ENCODE measurements at places on chromosomes 2 and 18.

GRCh38 chr2:100054426-100054825, 88.0 kb downstream of the AFF3 start:
- DNase-seq = no peak

DNA sequence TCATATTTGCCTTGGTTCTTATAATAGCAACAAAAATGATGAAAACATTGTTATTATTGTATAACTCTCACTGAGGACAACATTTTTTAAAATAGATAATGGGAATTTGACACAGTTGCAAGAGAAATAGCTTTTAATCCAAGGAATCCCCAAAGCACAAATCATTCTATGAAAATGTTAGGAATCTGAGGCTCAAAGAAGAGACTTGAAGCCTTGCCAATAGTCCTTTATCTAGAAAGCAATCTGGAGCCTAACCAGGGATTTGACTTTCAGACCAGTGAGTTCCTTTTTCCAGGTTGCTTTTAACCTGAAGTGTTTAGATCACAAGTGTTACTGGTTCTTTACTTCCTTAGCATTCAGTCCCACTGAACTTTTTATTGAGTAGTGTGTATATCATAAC, 574.5 kb upstream of the ZEB2 start:
- no peak for DNase-seq

GRCh38 chr2:148507970-148508369, 136.6 kb upstream of the EPC2 start:
- DNase-seq = no peak

DNA sequence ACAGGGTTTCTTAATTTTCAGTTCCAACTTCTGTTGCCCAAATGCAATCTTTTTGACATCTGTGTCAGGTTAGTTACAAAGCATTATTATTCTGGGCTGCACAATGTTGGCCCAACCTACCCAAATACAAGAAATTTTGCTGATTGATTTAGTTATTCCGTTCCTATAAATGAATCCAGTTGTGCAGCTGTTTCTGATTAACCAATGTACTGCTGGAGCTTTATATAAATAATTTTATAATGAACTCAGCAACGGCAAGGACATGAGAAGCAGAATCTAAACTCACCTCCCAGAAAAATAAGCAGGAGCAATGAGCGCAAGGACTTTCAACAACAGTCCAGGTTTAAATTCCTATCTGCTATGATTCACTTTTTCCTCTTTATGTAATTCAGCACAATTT, 76.3 kb upstream of the WIPF1 start:
- DNase-seq = no peak

- no peak for DNase-seq
Measured at GRCh38 chr2:237485844-237486243, 1.2 kb upstream of the MLPH start.

DNA sequence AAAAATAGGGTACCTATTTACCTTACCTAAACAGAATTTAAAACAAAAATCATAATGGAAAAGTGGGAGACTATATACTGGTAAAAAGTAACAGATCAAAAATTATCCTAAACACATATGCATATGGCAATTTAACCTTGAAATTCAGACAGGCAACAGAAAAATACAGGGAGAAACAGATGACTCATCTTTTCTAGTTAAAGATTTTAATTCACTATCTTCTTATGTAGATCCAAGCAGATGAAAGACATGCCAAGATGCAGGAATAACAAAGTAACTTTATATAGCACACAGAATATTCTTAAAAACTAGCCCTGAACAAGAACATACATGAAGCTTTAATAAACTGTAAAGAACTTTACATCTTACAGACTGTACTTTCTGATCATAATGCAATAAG, 30.9 kb downstream of the PRPF40A start:
- no peak for DNase-seq

DNA sequence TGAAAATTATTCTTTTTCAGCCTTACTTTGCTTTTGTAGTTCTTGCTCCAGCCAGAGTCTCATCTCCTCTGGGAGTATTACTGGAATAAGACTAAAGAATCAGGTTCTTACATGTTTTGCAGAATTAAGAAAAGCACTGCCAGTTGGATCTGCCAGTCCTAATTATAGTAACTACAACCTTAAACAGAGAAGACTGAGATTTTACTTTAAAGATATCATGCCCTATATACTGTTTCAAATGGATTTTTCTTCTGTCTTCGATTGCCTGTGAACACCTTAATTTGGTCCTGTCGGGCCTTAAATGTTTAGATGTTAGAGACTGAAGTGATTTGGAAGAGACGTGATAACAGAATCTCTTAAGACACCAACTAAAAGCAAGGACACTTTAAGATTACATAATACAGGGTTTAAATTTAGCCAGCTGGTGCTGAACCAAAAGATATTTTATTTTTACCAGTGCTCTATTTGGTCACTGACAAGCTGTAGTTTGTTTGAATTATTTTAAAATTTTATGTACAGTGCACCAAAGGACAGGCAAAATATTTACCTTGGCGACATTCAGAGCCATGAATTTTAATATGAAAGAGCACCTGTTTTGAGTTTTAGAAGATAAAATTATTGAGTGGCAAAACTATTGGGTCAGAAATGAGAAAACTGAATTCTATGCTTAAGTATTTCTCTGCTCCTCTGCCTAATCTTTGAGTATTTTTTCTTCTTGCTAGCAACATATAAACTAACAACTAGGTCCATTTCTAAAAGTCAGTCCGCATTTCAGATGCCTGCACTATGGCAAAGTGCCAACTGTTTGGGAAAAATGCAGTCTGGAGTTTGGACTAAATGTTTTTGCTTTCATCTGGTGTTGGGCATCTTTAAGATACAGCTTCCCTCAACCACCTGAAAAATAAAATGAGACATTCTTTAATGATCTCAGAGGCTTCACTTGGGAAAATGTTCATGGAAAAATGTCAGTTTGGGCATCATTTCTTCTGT, 300.0 kb downstream of the XIRP2 start:
- no peak for DNase-seq

- no peak for DNase-seq
Measured at GRCh38 chr18:22106536-22107292, 62.7 kb upstream of the GATA6 start.

DNA sequence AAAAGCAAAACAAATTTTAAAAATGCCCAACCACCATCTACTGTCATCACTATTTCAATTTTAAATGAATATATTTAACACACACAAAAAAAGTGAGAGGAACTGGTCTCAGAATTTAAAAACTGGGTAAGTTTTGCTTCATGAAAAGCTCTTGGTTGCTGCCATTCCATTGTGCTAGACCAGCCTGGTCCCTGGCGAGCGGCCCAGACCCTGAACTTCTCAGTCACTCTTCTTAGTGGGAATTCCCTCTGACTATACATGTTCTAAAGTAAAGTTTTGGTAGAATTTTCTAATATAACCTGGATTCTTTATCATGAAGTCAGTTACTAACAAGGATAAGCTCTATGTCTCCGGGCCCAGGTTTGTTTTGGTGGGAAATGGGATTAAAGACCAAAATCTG, 34.8 kb upstream of the TMEM177 start:
- no peak for DNase-seq

DNA sequence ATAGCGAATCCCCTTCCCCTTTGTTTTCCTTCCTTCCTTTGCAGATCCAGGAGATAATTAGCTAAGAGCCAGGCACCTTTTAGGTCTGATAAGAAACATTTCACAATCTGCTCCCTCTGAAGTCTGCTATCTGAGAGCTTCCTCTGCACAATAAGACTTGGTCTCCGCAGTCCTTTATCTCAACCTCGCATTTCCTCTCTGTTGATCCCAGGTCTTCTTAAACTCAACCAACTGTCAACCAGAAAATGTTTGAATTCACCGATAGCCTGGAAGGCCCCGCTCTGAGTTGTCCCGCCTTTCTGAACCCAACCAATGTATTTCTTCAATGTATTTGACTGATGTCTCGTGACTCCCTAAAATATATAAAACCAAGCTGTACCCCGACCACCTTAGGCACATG, 78.4 kb upstream of the CTDP1 start:
- DNase-seq = no peak

DNA sequence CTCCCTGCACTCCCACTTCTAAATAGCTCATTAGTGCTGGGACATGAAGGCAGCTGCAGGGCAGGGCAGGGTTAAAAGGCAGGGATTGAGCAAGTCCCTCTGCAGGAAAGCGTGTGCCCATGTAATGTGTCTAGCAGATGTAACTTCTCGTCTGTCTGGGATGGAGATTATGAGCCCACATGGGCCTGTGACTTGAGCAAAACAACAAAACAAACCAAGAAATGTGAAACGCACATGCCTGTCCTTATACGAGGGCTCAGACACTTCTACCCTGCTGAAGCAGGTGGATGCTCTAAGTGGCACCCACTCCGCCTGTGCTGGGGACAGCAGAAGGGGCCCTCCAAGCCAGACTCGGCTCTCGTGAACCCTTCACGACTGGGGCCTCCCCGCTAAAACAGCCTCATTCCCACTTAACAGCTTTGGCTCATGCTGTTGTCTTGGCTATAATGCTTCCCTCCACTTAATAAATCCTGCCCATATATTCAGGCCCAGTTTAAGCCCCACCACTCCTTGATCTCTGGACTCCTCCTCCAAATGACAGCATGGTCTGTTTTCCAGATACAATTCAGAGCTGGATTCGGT, 40.9 kb downstream of the TMEM247 start:
- no peak for DNase-seq

DNA sequence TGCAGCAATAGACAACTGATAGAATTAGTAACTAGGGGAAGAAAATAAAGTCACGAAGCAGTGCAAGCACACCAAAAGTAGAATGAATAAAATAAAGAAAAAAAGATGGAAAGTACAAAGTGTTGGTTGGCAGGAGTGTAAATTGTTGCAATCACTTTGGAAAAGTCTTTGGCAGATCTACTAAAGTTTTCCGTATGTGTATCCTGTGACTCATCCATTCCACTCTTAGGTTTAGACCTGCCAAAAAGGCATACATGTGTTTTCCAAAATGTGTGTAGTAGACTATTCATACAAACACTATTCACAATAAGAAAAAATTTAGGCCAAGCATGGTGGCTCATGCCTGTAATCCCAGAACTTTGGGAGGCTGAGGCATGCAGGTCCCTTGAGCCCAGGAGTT, 282.1 kb upstream of the FSIP2 start:
- no peak for DNase-seq

DNA sequence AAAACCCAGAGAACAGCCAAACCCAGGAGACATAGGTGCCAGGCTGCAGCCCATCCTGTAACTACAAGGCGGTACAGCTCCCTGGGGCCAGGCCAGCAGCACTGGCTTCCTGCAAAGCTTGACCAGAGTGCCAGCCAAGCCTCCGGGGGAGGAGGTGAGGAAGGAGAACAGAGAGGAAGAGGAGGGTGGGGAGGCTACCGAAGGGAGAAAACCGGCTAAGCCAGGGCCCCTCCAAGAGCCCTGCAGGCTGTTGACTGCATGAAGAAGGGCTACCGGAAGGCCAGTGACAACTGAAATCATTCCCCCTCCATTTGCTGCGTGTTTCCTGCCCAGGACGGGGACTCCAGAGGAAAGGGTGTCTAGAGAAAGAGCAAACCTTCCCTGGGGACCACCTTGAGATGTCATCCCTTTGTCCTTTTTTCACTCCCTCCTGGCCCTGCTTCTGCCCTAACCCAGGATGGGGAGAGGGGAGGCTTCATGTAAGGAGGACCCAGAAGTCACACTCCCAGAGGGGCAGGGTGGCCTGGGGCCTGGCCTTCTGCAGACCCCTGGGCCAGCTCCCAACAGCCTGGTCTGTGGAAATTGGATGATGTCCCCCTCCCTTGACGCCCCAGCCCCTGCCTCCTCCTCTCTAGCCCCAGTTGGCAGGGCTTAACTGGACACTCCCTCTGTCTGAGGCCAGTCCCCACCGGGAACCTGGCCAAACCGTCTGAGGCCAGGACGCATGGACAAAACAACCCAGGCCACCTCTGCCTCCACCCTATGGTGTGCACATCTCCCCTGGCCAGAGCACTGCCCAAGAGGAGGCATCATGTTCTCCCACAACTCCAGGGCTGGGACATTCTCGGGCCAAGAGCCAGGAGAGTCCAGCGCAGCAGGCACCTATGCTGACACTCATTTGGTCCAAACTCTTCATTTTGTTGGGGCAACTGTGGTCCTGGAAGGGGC, 207.8 kb downstream of the CYP26B1 start:
- no peak for DNase-seq

DNA sequence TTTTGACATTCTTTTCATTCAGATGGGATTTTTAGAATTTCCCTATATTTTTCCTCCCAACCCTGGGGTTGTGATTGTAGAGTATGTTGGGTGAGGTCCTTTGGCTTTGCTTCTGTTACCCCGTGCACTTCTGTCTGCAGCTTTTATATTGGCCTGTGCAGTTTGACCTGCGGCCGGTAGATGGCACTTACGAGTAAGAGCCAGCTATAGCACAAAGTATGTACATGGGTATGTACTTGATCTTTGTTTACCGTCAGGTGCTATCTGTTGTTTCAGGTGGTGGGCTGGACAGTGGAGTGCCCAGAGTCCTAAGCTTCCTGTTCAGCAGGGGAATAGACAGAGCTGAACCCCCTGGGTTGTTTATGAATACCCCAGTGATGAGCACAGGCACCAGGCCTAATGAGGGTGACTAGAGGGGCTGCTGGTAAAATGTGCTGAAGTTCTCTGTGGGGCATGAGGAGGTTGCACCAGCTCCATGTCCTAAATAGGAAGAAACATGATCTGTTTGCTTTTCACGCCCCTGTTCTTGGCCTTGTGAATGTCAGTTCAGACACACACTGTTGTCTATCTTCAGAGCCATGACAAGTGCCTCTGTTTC, 58.9 kb upstream of the THUMPD2 start:
- no peak for DNase-seq

DNA sequence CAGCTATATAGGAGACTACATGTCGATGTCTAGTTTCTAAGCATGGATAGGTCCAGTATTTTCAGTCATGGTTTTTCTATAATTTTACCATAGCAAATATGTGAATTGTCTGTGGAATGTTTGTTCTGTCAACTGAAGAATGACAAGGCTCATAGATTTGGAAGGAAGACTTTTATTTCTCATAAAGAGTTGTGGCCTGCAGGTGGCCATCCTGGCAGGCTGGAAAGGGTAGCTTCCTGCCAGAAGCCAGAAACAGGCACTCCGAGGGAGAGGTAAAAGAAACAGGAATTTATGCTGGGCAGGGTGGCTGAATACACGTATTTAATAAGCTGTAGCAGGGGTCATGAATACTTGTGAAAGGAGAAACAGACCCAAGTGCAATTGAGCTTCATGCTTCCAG, 182.1 kb downstream of the PARD3B start:
- DNase-seq = no peak

DNA sequence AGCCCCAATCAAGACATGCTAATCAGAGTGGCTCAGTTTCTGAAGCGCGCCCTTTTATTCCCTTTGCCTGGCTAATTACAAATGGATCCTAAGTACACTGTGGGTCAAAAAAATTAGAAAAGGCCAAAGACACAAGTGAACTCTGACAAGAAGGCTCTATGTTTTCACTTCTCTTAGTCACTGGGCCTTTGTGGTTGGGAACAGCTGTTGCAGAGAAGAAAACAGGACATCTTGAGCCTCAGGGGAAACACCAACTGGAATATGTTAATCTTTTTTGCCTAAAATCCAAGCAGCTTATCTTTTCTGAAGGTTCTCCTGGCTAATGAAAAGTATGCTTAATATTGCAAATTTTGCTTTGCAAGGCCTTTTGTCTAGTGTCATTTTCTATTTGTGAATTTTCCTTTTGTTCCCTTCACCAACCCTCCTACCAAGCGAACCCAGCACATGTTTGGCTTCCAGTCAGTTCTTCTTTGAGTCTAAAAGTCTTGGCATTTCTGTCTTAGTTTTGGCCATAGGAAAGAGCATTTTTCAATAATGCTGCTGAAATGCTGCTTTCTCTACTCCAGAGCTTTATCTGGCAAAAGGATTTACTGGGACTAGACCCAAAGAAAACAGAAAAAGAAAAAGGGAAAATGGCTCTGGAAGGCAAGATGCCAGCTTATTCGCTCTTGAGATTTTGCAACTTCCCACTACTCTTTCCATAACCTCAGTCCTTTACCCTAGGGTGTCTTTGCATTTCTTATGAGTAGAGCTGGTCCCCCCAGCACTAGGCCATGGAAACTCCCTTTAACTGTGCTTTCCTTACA, 440.2 kb upstream of the ST6GAL2 start:
- no peak for DNase-seq

All from activated gamma-delta T cell treated with Interleukin-2 at 50 U/mL for 16 hours (primary cell).